H1 (cell line): ENCODE measurements at places on chromosomes 1 and 21.

DNA sequence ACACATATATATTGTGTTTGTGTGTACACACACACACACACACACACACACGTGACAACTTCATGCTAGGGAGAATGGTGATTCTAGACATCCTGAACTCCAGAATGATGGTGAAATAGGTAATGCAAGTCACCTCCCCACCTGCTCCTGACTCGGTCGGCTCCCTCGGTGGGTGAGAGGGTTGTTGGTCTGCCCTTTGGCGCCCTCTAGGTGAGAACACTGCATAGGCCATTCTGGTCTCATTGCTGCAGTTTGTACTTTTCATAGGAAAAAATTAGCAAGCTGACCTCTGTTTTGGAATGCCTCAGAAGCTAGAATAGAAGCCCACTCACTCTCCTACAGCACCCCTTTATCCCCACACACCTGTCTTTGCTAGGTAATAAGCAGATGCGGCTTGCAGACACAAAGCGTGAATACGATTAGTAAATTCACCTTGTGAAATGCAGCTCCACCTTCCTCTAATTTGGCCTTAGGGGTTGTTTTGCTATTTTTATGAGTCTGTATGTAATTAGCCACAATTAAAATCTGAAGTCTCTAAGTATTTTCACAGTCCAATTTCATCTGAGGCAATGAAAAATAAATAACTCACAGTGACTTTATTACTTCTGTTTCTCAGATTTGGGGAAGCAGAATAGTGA is 130.0 kb upstream of the KCNJ15 start:
- peak; percentile 84 for DNase-seq

DNA sequence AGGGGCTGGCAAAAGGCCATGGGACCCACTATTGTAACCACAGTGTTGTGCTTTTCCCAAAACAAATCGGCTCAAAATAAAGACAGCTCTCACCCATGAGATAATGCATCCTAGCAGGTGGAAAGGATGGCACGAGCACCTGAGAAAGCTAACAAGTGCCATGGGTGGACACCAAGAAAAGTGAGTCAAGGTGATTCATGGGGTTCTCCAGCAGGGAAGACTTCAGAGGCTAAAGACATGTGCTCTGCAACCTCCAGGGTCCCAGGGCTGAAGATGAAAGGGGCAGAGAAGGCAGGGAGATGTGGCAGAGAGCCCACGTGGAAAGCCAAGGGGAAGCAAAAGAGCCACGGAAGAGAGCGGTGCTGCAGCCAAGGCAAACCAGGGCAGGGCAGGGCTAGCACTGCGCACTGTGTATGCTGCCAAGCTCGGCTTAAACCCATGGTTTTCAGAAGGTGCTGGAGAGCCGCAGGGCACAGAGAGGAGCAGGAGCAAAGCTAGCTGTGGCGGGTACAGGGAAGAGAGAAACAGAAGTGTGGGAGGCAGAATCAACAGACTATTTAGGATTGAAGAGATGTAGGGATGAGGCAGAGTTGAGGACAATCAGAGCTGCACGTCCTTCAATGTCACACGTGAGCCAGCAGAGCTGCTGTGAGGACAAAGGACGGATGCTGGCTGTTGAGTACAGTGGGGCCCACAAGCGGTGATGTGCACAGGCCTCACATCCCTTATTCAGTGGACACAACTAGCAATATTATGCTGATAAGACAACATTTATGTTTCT is 41.8 kb upstream of the C1orf198 start:
- no peak for DNase-seq

DNA sequence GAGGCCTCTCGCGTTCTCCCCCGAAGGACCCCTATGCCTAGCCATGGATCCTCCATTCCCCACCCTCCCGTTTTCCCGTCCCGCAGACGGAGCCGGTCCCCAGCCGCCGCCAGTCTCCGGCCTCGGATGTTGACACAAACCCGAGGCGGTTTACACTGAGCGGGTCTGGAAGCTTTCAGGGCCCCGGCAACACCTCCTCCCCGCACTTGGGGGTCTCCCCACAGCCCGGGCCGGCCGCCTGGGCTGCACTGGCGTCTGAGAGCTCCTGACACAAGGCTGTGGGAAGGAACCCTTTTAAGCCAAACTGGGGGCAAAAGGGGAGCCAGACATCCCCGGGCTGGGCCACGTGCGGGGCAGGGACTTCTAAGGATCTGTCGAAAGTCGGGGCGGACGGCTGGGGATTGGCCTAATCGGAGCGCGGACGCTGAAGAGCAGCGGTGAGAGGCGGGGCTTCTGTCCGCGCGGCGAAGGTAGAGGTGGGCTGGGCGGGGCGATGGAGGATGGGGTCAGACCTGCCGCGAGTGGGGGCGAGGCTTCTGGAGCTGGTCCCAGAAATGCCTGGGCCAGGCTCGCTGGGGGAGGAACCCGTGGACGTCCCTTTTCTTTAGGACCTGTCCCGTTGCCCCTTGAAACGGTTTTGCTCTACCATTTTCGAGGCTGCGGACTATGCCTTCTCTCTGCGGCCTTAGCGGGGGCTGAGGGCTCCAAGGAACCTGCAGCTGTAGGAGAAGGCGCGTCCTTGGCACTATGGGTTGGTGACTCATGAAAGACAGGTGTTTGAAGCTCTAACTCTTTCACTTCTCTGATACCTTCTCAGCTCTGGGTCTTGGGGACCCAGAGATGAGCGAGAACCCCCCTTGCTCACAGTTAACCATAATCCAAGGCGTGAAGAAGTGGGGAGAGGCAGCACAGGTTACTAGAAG is 1.2 kb upstream of the HPCAL4 start:
- peak; percentile 82 for DNase-seq

- no peak for DNase-seq
These were observed 78.5 kb upstream of the KCND3 start for GRCh38 chr1:112067989-112068388.

GRCh38 chr1:78143152-78143551 is 97.4 kb downstream of the GIPC2 start:
- no peak for DNase-seq

DNA sequence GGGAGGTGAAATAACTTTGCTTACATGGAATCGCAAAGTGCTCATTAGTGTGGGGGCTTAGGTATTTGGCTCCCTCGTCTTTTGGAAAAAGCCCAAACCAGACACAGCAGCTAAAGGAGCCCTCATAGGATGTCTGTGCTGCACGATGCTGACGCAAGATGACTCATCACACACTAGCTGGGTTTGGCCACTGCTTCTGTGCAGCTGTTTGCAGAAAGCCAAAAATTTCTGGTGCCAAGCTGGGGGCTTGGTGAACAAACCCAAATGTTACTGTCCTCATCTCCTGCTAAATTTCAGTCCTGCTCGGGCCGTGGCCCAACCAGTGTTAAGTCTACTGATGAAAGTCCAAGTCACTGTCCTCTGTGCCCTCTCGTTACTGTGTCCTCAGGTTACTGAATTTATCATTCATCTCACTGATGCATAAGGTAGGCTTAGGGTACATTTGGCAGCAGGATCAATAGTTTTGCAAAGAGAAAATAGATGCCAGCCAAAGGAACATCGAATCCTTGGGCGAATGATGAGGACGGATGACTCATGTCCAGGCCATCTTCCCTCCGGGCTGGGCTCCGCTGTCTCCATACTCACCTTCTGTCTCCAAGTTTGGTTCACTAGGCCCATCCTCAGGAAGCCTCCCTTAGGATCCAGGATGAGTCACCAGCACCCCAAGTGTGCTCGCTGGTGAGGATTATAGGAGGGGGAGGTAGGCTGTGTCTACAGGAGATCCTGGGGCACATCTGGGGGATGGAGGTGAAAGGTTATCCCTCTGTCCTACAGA is 177.7 kb downstream of the ADSS2 start:
- no peak for DNase-seq

DNA sequence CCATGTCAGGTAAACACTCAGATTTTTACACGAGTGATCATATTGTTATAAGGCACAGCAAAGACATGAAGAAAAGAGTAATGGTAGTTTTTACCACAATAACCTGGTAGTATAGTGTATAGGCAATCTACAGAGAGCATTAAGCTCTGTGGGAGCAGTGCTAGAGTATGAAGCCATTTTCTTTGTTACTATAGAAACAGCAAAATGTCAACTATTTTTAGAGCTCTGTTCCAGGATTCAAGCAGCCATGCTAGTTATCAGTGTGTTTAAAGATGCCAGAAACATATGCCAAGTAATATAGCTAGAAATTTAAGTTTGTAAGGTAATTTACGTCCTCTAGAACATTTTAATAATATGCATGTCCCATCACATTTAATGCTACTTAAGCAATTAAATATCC is 77.6 kb upstream of the RGS18 start:
- DNase-seq, result no peak

DNA sequence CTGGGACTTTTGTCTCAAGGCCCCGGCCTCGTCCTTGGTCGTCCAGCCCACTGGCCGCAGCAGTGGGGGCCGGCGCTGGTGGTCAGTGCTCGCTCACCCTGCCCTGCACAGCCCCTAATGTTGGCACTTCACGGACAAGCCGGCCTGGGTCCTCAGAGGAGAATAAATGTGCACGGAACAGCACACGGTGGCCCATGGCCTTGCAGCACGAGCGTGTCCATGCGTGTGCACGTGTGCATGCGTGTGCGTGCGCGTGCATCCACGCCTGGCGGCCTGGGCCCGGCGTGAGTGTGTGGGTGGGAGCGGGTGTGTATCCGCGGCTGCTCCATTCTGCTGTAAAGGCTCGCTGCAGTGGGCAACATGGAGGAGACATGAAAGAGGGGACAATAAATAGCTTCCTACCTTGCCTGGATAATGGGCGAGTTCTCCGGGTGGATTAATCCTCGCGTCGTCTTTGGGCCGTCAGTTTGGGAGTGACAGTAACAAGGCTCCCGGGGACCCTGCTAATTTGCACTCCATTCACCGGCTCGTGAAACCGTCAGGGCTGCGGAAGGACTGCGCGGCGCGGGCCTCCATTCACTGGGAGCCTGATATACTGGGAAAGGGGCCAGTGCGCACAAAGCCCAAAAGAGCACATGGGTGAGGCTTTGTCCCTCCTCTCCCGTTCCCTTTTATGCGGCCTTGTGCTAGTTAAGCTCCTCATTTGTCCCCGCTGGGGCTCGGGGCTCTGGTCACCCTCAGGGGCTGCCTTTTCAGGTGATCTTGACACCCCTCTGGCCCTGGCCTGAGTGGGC is 142.8 kb downstream of the PRDM16 start:
- no peak for DNase-seq

- no peak for DNase-seq
These were observed 73.8 kb downstream of the CDC42BPA start for GRCh38 chr1:227244339-227245118.

DNA sequence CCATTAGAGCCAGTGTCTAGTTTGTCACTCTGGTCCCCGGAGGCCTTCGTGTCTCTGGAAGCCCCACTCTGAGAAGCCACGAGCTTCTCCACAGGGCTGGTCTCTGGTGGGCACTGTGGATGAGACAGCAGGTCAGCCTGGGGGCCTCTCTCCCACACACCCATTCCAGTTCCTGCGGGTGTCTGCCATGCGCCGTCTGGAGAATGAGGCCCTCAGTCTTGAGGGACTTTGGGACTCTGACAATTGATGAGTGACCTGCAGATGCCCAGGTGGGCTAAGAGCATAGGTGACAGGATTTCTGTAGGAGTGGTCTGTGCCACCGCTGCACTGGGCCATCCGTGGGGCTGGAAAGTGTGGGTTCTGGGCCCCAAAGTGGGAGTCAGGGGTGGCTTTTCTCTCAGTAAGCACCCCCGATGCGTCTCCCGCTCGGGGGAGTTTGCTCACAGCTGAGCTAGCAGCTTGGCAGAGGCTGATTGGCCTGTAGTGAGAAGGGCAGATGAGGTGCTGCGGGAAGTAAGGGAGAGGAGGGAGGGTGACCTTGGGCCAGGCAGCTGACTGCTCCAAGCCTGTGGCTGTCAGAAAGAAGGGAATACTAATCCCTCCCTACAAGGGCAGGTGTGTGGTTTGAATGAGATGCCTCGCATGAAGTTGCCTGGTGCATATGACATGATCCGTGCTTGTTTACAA is 26.4 kb downstream of the LHX4 start:
- DNase-seq, result no peak

DNA sequence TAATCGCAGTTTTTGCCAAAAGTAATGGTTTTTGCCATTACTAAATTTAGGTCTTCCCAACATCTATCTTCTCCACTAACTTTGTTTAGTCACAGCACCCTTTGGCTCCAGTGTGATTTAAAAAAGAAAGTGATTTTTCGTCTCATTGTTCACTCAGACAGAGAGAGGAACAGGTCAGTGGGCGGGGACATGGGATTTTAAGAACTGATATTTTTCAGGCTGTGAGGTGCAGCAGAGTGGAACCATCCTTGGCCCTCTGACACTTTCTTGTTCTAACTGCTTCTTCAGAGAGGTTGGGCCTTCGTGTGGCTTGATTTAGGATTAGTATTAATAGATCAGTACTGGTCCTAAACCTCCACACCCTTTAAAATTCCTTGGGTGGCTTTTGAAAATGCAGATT is 38.8 kb downstream of the CASQ2 start:
- DNase-seq, result no peak
